ENCODE measurements at places on chromosomes 1 and 21.

- DNase-seq = no peak
These were observed 5.4 kb downstream of the PNRC2 start for GRCh38 chr1:23964790-23965740.

GRCh38 chr1:22471078-22471477, 19.4 kb downstream of the ZBTB40 start:
- DNase-seq = no peak

- DNase-seq = no peak
These were observed at the start of gene PTPN7 for GRCh38 chr1:202160377-202160940. Gene PTPN7 (minus strand): TSS chr1:202160602. CDS start chr1:202159402, 1,200 bp downstream.

DNA sequence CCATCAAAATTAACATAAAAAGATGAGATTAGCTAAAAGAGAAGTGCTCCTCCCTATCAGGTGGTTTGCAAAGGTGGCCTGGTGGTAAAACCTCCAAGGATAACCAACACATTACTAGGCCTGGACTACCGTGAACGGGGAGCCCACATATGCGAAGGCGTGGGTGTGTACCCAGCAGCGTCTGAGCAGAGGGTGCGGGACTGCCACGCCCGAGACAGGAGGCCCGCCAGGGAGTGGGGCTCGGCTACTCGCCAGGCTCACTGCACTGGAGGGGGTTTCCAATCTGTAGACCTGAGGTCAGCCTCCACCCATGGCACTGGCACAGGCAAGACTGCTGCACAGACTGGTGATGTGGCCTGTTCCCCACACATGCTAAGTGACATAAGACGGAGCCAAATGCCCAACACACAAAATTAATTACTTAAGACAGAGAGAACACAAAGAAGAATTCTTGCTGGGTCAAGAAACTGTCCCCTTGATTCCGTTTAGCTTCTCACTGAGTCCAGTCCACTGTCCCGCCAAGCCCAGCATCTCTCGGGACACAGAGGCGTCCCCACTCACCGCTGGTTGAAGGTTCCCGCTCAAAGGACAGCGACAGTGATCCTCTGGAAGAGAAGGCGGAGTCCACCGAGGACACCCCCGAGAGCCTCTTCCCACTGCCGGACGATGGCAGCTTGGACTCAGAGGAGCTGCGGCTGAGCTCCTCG, 23.4 kb downstream of the RIPK4 start:
- no peak for DNase-seq

DNA sequence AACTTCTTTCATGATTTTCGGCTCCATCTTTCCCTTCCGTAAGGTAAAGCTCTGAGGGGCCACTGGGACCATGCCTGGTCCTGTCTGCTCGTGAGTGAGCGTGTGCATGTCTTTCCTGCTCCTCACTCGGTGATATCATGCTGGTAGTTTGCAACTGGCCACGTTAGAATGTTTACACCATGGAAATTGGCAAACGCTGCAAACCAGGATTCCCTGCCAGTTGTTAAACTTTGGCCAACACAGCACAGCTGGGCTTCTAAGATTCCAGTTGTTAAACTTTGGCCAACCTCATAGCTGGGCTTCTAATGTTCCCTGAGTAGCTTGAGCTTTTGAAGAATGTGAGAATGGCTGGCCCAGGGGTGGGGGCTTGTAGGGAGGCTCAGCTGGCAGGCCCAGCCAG, 68.0 kb upstream of the ACTL8 start:
- DNase-seq = no peak

All from NCI-H2081 treated with DMSO at 0.1 percent for 48 hours (cell line).